GM03348 (cell line): ENCODE measurements at places on chromosomes 7 and 10.

- peak; percentile 50 for DNase-seq
These were observed 232.2 kb downstream of the DNAJB6 start for GRCh38 chr7:157568770-157569584.

GRCh38 chr10:52334595-52334994 lies 20.5 kb downstream of the DKK1 start:
- no peak for DNase-seq

- DNase-seq: peak; percentile 60
These were observed 270.5 kb downstream of the BICC1 start for GRCh38 chr10:58782876-58783851.

- no peak for DNase-seq
These were observed 127.1 kb downstream of the CREB5 start for GRCh38 chr7:28539289-28539981.

- DNase-seq: no peak
These were observed 133.3 kb downstream of the KCNMA1 start for GRCh38 chr10:77504196-77504872.

DNA sequence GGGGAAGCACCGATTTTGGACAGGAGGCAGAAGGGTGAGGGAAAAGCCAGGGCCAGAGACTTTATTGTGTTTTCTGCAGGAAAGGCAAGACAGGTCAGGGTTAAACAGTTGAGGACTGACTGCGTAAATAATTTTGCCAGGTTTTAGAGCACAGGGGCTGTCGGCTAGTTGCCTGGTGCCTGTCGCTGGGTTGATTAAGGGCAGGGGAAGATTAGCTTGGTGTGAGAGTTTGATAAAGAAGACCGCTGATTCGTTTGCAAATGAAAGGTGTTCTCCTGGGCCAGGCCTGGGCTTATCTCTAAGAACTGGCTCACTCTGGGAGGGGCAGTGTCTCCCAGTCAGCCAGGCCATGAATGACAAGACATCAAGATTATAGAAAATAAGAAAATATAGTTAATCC lies 75.6 kb downstream of the SLC37A3 start:
- no peak for DNase-seq

DNA sequence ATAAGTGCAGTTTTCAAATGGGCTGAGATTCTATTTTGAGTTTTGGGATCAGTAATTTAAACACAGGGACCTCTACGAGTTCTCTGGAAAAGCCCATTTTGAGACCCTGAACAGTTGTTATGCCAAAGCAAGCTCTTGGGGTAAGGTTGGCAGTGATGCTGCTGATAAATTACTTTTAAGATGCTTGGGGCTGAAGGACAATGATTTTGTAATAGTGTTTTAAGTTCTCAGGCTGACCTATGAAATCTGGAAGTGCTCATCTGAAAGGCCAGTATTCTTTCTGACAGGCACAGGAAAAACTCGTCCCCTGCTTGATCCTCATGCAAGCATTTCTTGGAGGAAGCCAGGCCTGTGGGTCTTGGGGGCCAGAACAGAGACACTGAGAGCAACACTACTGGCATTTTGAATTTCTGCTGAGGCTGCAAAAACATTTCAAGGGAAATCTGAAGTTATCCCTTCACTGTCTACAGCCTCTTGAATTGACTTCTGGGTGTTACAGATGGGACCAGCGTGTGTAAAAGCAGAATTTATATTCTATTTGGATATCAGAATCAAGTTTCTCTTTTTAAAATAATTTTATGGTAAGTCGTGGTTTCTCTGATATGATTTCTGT lies 79.7 kb downstream of the AUTS2 start:
- no peak for DNase-seq

DNA sequence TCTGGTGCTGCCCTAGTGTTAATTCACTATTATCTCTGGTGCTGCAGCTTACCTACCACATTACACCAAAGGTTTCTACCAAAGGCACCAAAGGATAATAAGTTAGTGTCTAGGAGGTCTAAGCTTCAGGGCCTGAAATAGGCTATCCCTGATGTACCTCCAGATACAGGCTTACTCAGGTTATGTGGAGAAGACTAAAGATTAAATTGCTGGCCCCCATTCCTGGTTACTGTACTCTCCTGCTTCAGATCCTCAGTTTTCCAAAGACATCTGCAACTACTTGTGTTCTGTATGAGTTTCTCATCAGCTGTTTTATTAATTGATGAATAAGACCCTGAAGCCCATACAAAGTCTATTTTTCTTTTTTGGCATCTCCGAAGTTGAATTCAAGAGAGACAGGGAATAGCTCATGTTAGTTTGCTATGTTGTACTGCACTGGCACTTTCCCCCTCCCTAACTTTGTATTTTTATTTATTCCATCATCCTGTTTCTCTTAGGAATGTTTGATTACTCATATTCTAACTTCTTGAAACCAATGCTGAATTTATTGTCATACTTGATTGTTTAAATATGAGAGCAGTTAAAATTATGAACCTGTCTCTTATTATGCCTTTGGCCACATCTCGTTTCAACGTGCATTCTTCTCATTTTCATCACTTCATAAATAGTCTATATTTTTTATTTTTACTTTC lies 85.9 kb downstream of the PON1 start:
- DNase-seq: no peak

DNA sequence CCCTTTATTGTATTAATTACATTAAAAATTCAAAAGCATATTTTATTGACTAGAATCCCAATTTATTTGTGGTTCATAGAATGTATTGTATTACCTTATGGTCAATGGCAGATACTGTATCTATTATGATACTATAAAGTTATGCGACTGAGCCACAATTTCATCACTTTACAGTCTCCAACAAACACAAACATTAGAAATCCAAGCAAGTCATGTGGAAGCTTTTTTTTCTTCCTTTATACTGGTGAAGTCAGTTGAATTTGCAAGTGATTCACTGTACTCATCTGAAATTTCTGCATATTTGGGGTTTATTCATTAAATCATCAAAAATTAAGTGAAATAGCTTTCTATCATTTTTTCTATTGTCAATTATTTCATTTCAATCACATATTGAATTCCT lies 54.3 kb downstream of the BMPER start:
- DNase-seq: no peak

GRCh38 chr10:103224133-103224532 lies 21.6 kb upstream of the RPEL1 start:
- DNase-seq: no peak

DNA sequence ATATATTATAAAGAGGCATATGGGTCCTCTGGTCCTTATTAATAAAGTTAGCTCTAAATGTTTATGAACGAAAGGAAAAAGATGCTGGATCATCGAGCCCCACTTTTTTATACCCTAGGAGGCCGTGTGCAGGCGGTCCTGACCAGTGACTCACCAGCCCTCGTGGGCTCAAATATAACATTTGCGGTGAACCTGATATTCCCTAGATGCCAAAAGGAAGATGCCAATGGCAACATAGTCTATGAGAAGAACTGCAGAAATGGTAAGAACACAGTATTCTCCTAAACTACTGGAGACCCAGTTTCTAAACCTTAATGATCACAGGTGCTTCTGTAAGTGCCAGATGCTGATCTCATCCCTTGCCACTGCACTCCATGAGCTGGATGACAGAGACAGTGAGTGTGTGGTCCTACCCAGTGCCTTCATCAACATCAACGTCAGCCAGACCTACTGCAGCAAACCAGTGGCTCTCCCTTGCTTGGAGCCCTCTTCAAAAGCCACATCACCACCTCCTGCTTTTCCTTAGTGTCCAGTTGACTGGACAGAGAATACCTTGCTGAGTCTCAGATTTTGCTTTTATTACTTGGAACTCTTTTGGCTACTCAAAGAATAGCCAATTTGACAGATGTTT lies 7.6 kb downstream of the GPNMB start:
- no peak for DNase-seq

DNA sequence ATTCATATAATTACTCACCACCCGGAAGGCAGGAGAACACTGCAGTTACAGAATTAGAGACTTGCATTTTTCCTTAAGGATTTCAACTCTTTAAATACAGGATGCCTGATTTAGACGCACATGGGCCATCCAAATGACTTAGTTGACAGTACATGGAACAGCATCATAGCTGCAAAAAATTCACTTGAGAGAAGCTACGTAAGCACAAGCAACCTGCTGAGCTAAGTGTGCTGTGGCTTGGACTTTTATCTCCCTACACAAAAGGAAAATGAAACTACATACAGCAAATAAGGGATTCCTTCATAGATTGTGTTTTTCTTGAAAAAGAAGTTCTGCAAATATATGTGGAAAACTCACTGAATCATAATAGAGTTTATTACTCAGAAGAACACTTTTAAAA lies 152.6 kb downstream of the POU6F2 start:
- DNase-seq: no peak

GRCh38 chr10:130854151-130854550 lies 457.4 kb downstream of the TCERG1L start:
- DNase-seq: no peak

DNA sequence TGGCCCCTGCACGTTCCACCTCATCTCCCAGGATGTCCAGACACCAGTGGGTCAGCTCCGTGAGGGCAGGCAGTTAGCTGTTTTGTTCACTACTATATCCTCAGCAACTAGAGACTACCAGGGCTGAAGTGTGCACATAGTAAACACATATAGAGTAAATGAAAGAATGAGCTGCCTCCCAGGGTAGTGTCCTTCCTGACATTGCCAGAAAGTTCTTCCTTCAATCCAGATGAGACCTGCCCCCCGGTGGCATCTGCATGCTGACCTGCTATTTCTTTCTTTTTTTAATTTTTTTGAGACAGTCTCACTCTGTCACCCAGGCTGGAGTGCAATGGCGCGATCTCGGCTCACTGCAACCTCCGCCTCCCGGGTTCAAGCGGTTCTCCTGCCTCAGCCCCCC lies 14.0 kb upstream of the ARPC1A start:
- no peak for DNase-seq

DNA sequence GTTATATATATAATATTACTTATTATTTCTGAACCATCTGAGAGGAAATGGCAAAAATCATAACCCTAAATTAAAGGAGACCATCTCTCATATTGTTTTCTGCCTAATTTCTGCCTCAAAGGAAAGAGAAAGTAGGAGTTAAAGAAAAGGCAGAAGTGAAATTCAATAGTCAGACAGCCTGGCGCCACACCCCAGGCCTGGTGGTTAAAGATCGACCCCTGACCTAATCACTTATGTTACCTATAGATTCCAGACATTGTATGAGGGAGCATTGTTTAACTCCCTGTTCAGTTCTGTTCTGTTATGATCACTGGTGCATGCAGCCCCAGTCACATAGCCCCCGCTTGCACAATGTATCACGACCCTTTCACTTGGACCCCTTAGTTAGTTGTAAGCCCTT lies 24.9 kb upstream of the CHST3 start:
- no peak for DNase-seq

DNA sequence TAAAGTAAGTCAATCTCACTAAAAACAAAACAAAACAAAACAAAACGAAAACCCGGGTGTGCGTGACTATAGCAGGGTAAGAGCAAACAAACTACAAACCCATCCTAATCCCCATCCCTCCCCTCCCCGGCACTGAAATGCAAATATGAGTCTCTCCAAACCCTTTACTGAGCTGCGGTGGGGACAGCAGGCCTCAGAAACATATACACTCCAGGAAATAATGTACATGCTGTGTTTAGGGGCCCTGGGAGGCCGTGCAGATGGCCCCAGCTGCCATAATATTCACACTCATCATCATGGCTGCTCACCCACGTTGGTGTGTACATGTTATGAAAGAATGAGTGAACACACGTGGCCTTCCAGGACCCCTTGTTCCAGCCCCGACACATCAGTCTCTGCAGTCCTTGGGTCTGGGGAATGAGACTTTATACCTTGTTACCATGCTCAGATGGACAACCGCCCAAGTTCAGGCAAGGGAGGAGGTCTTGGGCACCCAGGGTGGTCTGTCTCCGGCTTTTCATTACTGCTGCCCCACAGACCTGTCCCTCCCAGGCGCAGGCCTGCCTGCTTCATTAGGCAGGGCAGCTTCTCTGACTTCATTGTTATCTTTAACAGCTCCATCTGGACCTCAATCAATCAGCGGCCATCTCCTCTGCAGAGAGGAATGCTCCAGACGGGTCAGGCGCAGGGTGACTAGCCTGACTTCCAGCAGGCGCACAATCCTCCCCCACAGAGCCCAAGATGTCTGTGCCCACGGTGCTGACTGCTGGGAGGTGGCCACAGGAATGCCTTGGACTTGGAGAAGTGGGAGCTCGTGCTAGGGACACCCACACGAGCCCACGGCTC lies 20.6 kb downstream of the HSPA12A start:
- DNase-seq: no peak

DNA sequence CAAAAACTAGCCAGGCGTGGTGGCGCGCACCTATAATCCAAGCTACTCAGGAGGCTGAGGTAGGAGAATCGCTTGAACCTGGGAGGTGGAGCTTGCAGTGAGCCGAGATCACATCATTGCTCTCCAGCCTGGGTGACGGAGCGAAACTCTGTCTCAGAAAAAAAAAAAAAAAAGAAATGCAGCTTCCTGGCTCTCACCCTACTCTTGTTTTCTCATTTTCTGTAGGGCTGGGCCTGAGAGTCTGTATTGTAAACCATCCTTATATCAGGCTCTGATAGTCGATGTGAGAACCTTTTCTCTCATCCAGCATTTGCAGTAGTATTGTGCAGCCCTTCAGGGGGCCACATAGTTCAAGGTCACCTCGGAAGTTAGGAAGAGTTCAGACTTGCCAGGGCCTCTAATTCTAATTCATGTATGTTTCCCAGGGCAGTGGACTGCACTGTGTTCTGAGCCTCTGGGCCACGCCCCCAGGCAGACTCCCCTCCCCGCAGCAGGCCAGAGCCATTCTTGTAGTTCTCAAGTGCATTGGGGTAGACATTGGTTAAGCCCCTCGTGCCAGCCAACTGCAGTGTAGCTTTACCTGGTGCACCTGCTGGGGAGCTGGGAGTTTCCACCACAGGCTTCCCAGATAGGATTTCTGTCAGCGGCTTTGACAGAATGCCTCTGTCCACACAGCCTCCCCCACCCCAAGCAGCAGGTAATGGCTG lies 38.3 kb upstream of the PDCD4 start:
- no peak for DNase-seq

DNA sequence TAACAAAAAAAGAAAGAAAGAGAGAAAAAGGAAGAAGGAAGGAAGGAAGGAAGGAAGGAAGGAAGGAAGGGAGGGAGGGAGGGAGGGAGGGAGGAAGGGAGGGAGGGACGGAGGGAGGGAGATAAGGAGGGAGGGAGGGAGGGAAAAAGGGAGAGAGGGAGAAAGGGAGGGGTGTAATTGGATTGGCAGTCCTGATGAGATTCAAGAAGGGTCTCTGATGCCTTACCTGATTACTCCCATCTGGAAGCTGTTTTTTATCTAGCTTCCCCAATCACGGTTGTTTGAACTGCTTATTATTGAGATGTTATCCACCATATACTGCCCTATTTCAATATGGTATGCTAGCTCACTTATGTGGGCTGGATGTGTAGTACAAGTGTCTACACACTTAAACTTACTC lies 27.3 kb downstream of the GNG11 start:
- DNase-seq: no peak

- peak; percentile 94 for DNase-seq
These were observed 52.3 kb upstream of the MYL10 start for GRCh38 chr7:101681170-101682007.

GRCh38 chr10:68184546-68184945 lies 47.4 kb downstream of the ATOH7 start:
- DNase-seq: no peak
